Vagina (tissue), 2 donors: ENCODE measurements at places on chromosomes 5 and 9.

DNA sequence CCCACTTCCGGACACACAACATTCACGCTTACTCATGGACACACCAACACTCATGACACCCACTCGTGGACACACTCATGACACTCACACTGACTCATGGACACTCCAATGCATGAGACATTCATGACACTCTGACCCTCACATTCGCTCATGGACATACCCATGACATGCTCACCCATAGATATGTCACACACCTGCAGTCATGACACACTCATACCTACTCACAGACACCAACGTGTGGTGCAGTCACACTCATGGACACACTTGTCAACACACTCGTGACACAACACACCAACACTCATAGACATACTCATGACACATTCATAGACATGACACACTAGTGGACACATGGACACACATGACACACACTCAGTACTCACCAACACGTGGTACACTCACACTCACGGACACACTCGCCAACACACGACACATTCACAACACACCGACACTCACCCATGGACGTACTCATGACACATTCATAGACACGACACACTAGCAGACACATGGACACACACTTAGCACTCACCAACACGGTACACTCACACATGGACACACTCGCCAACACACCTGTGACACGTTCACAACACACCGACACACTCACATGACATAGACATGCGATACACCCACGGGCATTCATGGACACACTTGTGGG lies 73.4 kb downstream of the PHF2 start:
- DNase-seq, result no peak

DNA sequence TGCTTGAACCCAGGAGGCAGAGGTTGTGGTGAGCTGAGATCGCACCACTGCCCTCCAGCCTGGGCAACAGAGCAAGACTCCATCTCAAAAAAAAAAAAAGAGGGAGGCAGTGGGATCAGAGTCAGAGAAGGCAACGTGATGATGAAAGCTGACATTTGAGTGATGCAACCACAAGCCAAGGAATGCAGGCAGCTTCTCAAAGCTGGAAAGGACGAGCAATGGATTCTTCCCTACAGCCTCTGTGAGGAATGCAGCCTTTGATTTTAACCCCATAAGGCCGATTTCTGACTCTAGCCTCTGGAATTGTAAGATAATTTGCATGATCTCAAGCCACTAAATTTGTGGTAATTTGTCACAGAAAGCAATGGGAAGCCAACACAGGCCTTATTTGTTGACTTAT lies 9.8 kb downstream of the TGFBI start:
- DNase-seq, result no peak

DNA sequence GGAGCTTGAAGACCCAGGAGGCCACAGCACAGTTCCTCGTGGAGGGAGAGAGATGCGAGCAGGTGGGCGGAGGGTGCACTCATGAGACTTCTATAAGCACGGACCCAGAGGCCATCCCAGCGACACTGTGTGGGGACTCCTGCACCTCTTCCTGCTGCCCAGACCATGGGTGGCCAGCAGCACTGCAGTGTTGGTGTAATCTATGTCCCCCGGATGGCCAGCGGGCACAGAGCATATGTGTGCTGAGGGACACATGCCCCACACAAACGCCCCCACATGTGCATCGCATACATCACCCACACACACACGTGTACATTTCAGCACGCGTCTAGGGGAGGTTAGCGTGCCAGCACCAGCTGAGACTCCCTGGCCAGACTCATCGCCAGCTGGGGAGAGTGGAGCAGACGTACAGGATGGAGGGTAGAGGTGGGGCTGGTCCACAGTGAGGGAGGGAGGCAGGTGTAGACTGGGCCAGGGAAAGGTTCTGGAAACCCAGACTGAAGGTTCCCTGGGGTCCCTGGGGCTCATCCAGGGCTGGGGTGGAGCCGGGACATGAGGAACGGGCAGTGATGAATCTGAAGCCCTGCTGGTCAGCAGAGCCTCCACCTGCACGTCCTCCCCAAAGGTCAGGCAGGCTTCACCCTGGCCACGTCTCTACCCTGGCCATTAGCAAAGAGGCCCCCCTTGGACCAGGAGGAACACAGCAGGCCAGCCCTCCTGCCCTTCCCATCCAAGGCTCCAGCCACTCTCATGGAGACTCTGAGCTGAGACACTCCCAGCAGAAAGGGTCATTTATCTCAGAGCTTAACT lies 27.6 kb downstream of the ADAMTS2 start:
- no peak for DNase-seq

DNA sequence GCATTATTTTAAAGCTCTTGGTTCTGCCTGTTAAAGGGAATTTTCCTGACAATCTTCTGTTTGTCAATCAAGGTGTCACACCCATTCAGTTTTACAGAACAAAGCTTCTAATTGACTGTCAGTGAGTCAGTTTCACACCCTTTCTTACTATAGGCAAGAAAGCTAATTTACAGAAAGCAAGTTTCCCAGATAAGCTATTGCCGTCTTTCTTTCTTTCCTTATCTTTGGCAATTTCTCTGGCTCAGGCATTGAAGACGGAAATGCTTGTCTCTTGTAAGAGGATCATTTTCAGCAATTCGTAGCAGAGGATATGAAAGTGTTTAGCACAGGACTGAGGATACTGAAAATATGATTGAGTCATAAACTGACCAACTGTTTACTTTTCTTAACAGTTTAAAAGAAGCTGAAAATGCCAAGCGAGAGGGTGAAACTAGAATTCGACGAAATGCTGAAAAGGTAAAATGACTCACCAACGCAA lies 27.0 kb downstream of the SPINK5 start:
- no peak for DNase-seq

DNA sequence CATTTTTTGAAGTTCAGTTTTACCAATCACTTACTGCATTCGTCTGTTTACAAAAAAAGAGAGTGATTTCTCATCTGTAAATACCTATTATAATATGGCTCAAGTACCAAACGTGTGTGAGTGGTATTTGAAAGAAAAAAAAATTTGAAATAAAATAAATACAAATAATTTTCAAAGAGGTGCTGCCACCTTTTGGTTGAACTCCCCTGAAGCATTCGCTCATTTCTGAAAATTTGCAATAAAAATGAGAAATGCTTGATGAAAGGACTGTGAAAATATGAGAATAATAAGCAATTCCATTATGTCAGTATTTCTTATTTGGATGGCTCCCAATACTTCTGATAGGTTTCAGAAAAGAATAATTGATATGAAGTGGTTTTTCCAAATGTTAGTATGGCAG lies 409.9 kb downstream of the CTNND2 start:
- DNase-seq, result no peak

- no peak for DNase-seq
These were observed 639 bp downstream of the EHMT1 start for GRCh38 chr9:137619240-137620047.
